ENCODE measurements at places on chromosomes 1 and 21.
A peak's percentile ranks its signal among the peaks of the same experiment; 100 is the strongest.

DNA sequence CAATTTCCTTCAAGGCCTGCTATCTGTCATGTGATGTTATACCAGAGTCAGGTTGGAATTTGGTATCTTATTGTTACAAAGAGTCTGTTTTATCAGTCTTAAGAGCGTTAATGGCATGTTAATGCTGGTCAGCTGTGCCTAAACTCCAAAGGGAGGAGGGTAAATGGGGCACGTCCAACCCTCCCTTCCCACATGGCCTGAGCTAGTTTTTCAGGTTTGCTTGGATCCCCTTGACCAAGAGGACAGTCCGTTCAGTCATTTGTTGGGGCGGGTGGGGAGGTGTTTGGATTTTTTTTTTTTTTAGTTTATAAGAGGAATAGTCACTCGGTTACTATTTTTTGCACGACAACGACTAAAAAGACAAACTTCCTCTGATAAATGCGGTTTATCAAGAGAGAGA is 63.8 kb upstream of the LYST start:
- DNase-seq: no peak

DNA sequence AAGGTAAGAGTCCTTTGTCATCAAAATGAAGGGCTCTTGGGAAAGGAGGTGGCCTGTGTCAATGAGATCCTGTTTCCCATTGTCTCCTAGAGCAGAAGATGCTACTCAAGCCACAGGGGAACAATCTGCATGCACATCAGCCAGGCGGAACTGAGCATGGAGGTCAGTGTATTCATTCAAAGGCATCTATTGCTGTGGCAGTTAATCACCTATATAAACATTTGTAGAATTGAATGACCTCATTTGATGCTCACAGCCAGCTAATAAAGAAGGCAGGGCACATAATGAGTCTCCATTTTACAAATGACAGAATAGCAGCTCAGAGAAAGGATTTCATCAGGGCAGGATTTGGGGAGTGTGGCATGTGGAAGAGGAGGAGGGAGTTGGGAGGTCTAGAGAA is 5.7 kb upstream of the FYB2 start:
- DNase-seq: no peak

- DNase-seq: peak; percentile 28
Observed at GRCh38 chr1:231421546-231421970, 529 bp downstream of the EGLN1 start.

- DNase-seq: no peak
Observed at GRCh38 chr1:10724511-10724910, 71.9 kb downstream of the CASZ1 start.

DNA sequence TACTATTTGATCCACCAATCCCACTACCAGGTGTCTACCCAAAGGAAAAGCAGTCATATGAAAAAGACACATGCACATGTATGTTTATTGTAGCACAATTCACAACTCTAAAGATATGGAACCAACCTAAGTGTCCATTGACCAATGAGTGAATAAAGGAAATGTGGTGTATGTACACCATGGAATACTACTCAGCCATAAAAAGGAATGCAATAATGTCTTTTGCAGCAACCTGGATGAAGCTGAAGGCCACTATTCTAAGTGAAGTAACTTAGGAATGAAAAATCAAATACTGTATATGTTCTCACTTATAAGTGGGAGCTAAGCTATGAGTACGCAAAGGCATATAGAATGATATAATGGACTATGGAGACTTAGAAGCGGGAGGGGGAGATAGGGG is 12.6 kb downstream of the ADIPOR1 start:
- DNase-seq: no peak

- no peak for DNase-seq
Observed at GRCh38 chr21:41120997-41121396, 47.0 kb upstream of the BACE2 start.

DNA sequence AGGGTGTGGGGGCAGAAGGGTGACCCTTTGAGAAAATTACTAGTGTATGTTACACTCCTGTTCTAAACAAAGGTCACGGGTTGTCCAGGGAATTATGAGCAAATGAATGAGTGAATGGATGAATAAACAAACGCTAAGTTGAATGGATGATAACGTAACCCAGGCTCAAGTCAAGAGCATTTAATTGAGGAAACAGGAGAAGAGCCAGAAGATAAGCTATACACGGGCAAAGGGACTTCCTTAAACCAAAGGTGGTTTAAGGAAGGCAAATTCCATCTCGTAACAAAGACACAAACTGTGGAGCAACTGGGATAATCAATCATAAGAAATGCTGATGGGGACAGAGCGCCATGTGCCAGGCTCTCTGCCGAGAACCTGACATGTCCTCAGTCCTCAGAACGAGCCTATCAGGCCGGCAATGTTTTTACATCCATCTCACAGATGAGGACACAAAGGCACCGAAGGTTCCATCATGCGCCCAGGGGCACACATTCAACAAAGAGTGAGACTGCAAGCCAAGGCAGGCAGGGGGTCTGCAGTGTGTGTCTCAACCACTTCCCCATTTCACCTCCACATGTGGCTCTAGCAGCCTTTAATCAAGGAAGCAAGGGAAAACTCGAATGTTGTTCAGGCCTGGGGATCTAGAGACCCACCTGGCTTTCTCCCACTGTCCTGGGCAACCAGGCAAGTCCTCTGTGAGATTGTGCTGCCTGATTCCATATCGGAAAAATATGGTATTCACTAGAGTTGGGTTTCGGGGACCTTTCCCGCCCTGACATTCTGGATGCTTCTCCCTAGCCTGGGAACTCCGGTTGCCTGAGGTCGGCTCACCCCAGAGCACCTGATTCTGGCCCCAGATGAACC is 126.8 kb upstream of the EDN2 start:
- no peak for DNase-seq

- DNase-seq: no peak
Observed at GRCh38 chr1:19313961-19314882, 2.1 kb downstream of the SLC66A1 start.

DNA sequence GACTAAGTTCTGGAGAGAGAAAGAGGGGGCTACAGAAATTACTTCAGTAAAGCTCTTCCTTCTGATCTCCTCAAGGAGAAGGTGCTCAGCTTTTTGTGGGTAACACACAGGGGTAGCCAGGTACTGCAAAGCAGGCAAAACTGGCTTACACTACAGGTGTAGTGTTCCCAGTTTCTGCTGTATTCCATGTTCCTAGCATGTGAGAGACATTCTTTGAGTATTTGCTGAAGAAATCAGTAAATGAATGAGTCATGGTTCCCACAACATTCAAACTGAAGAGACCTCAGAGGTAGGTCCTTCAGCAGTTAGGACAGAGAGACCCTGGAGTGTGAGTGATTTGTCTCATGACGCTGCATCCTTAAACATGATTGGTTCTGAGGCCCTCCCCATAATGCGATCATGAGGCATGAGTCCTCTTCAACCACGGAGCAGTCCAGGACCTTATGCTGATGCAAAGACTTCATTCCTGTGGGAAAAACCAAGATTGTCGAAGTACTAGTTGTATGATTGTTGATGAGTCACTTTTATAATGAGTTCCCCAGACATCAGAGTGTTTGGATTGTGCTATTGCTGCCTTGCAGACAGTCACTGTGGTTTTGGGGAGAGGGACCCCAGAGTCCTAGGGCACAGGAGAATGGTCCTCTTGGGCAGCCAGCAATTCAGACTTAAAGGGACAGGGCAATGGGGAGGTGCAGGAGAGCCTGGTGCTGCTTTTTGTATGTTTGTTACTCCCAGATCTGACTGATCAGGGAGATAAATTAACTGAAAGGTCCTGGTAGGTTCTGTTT is 2.7 kb upstream of the OR10J4 start:
- peak; percentile 82 for DNase-seq

DNA sequence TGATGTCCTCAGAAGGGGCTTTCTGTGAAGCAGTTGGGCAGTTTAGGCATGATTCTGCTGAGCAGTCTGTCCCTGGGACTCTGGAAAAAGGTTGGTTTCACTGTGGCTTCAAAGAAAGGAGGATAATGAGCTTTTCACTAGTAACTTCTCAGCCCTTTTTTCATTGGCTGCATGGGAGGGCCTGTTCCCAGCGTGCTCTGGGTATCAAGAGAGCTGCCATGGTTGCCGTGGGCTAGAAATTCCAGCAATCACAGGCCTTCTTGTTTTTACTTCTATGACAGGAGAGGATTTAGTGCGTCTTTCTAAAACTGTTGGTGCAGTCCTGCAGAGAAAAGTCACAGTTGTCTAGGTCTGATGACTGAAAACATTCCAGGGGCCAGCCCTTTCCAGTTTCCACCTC is 7.2 kb downstream of the SZRD1 start:
- DNase-seq: no peak

- no peak for DNase-seq
Observed at GRCh38 chr1:232978091-232978634, 27.8 kb downstream of the NTPCR start.

All from fibroblast of upper back skin (primary cell).